ENCODE measurements at places on chromosomes 5 and 9.

- DNase-seq = no peak
Measured at GRCh38 chr5:5421149-5421960, 1.1 kb upstream of the ICE1 start.

DNA sequence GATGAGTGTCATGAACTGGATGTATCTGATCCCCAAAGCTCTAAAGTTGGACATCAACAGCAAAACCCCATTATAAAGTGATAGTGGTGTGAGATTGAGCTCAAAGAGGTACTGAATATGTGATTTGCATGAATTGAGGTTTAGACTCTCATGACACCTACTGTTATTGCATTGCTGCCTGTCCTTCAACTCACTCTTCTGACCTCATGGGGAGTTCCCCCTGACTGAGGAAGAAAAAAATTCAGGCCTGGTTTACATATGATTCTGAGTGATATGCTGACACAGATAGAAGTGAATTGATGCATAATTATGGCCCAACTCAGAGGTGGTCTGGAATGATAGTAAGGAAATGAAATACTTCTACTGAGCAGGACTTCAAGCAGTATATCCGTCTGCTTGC, 76.2 kb upstream of the CHD1 start:
- DNase-seq = no peak

GRCh38 chr5:11898-12297, 80.1 kb upstream of the PLEKHG4B start:
- DNase-seq = no peak

- DNase-seq = no peak
Measured at GRCh38 chr5:141914199-141914743, 9.4 kb upstream of the DELE1 start.

- no peak for DNase-seq
Measured at GRCh38 chr5:110354311-110354710, 372.2 kb downstream of the TMEM232 start.

DNA sequence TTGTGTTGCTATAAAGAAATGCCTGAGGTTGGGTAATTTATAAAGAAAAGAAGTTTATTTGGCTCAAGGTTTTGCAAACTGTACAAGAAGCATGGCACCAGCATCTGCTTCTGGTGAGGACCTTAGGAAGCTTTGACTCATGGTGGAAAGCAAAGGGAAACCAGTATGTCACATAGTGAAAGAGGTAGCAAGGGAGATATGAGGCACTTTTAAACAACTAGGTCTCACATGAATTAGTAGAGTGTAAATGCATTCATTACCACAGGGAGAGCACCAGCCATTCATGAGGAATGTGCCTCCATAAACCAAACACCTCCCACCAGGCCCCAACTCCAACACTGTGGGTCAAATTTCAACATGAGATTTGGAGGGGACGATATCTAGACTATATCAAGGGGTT, 40.8 kb downstream of the OR2Y1 start:
- no peak for DNase-seq

GRCh38 chr9:91024841-91025240, 223.2 kb downstream of the SYK start:
- no peak for DNase-seq

- no peak for DNase-seq
Measured at GRCh38 chr5:119322948-119323537, 32.8 kb upstream of the TNFAIP8 start.

GRCh38 chr9:34380034-34380510, 3.4 kb upstream of the MYORG start:
- no peak for DNase-seq

GRCh38 chr9:5778805-5779204, 54.1 kb downstream of the ERMP1 start:
- DNase-seq = no peak

DNA sequence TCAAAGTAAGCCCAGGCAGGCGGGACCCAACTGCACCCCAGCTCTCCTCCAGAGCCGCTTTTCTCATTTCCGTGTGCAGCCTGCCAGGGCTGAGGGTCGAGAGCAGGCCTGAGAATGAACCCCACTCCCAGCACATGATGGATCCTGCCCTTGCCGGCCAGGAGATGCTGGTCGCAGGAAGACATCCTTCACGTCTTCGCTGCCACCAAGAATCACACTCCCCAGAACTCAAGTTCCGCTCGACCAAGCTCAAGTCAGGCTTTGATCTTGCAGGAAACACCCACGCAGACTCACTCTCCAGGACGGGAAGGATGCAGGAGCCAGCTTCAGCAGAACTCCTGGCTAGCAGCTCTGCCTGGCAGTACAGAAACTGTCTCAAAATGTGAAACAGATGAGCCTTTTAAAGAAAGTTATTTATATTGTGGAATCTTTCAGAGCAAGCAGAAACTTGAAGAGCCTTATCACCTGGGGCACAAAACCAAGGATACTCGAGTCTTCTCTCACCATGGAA, 102.4 kb downstream of the ROR2 start:
- no peak for DNase-seq
